ENCODE measurements at places on chromosomes 11 and 22. TPM values are rescaled to one million over a fixed set of nuclear protein-coding genes. Genes with fewer than 3 reads are reported as not detected.

- DNase-seq = no peak
- no peak overlapping the region for H3K27ac ChIP-seq
- no peaks in the 10 kb centered on the region for H3K4me1 ChIP-seq
- no peak overlapping the region for H3K4me3 ChIP-seq
Observed at GRCh38 chr11:120633616-120634393, 122.3 kb downstream of the GRIK4 start.

- no peak overlapping the region for H3K4me3 ChIP-seq
- H3K36me3 ChIP-seq = no peaks in the 10 kb centered on the region
- no peak overlapping the region for H3K27ac ChIP-seq
- no peaks in the 10 kb centered on the region for H3K27me3 ChIP-seq
- no peaks in the 10 kb centered on the region for H3K4me1 ChIP-seq
Observed at GRCh38 chr22:43467216-43467940, 55.6 kb downstream of the MPPED1 start.

DNA sequence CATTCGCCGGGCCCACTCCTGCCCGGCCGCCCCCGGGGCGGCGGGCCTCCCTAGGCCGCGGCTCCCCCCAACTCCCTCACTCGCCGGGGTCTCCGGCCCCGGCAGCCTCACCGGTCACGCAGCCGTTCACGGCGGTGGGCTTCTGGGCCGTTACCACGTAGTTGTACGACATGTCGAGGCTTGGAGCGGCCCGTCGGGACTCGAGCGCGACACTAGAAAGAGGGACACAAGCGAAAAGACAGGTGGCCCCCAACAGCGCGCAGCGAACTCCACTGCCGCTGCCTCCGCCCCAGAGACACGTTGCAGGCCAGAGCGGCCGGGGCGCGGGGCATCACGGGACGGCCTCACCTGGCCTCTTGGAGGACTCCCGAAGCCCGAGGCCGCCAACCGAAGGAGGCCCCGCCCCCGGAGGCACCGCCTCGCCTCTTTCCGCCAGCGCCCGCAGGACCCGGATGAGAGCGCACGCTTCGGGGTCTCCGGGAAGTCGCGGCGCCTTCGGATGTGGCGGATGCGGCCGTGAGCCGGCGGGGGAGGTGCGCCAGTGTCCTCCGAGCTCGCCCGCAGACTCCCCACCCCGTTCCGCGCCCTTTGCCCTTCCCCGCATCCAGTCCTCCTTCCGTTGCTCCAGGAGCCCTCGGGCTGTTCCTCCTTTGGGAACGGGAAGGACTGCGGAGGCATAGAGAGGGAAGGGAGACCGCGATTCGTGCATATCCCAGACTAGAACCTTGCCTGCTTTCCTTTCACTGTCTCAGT is at the start of the genes DDB1 and TKFC:
Gene DDB1 (minus strand): TSS at position 309 of the 753 bp plus-strand sequence. CDS start 137 bp downstream, at position 172.
Gene TKFC (plus strand): TSS at position 432 of the 753 bp plus-strand sequence. CDS start 1,501 bp downstream, outside the sequence.
- peak within 1 kb of the TSS; percentile 80 for H3K4me3 ChIP-seq
- H3K27me3 ChIP-seq = no peaks in the 10 kb centered on the region
- peak within 1 kb of the TSS; percentile 95 for H3K27ac ChIP-seq

DNA sequence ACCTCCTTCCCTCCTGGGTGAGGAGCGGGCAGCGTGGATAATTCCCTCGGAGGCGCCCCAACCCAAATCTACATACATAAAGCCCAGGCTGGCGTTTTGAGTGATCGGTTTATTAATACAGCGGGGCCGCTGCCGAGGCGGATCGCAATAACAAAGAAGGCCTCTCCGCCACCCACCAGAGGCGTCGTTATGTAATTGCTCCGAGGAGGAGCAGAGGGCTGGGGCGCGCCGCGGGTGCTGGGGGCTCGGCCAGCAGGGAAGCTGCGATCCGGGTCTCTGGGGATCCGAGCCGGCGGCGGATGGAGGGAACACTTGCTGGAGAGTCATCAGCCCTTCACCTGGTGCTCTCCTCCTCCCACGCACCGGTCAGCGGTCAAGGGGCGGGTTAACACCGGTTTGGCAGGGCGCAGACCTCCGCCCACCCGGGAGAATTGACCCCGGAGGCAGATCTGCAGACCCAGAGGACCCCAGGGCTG is 6.4 kb upstream of the TP53I11 start:
- H3K4me3 ChIP-seq = no peak overlapping the region
- DNase-seq = peak; percentile 55
- peaks cover 40% of the 10 kb centered on the region for H3K4me1 ChIP-seq
- no peaks in the 10 kb centered on the region for H3K36me3 ChIP-seq
- no peak overlapping the region for H3K27ac ChIP-seq

- peaks cover 3% of the 10 kb centered on the region for H3K4me1 ChIP-seq
- no peaks in the 10 kb centered on the region for H3K36me3 ChIP-seq
- H3K27me3 ChIP-seq = no peaks in the 10 kb centered on the region
Observed at GRCh38 chr11:66891851-66892660, 35.2 kb downstream of the LRFN4 start.

GRCh38 chr11:116600930-116601329 is 171.9 kb downstream of the BUD13 start:
- no peaks in the 10 kb centered on the region for H3K4me1 ChIP-seq
- no peaks in the 10 kb centered on the region for H3K36me3 ChIP-seq
- no peak overlapping the region for H3K27ac ChIP-seq
- DNase-seq = no peak

DNA sequence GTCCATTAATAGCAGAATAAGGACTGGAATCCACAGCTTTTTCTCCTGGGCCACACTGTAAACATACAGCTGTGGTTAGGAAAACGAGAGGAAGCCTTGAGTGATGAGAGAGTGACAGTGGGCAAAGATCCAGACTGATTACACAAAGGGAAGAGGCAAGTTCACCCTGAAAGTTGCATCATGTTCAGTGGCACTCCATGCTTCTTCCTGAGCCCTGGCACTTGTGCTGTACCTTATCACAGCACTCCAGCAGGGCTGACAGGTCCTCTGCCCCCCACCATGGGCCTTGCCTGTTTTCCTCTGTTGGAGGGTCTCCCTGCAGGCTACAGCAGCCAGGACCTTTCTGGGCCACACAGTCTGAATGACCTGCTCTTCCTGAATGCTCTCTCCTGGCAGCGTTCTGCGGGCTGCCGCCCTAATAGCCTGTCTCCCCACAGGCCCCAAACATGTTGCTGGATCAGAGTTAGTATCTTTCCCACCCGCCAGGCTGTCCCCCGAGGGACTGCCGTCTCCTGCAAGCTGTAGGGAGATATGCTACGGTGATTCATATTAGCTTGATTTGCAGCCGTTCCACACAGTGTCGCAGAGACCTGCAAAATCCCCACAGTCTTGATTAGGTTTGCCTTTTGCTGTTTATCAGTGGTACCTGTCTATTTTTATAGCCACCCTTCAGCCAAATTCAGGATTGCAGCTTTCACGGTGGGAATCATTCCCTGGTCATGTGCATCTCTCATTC is 60.2 kb downstream of the NTM start:
- H3K27ac ChIP-seq = no peak overlapping the region
- no peaks in the 10 kb centered on the region for H3K27me3 ChIP-seq
- no peak overlapping the region for H3K4me3 ChIP-seq

- no peaks in the 10 kb centered on the region for H3K4me1 ChIP-seq
- H3K27ac ChIP-seq = no peak overlapping the region
- no peaks in the 10 kb centered on the region for H3K27me3 ChIP-seq
- H3K4me3 ChIP-seq = no peak overlapping the region
- no peak for DNase-seq
Observed at GRCh38 chr11:114598461-114598860, 2.9 kb upstream of the NXPE4 start.

DNA sequence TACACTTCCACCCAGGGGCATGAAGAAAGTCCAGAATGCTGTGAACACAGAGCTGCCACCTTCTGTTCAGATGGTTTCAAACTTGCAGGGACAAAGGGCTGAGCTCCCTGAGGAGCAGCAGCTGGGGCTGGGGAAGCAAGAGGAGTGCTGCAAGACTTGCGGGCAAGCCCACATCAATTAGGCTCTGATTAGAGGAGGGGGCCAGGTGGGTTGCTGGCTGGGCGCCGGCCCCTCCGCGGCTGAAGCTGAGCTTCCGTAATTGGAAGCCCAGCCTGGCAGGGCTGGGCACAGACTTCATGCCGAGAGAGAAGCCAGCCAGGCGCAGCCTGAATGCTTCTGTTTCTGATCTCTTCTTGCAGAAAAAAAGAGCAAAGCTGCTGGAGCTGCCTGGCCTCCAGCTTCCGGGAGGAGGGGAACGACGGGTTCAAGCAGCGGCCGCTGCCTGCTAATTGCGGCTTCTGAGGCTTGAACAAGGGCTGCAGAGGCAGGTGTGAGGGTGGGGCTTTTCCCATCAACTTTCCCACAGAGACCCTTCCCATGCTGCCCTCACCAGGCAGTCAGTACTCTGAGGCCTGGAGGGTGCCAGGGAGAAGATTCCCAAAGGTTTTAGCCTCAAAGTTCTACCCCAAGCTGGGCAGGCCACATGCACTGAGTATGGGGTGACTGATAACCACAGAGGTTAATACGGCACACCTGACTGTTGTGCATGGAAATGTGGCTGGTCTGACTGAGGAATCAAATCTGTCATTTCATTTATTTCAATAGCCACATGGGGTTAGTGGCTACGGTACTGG is 91.1 kb upstream of the LMO1 start:
- no peak overlapping the region for H3K27ac ChIP-seq
- no peaks in the 10 kb centered on the region for H3K4me1 ChIP-seq
- no peak for DNase-seq
- no peaks in the 10 kb centered on the region for H3K36me3 ChIP-seq
- no peaks in the 10 kb centered on the region for H3K27me3 ChIP-seq

DNA sequence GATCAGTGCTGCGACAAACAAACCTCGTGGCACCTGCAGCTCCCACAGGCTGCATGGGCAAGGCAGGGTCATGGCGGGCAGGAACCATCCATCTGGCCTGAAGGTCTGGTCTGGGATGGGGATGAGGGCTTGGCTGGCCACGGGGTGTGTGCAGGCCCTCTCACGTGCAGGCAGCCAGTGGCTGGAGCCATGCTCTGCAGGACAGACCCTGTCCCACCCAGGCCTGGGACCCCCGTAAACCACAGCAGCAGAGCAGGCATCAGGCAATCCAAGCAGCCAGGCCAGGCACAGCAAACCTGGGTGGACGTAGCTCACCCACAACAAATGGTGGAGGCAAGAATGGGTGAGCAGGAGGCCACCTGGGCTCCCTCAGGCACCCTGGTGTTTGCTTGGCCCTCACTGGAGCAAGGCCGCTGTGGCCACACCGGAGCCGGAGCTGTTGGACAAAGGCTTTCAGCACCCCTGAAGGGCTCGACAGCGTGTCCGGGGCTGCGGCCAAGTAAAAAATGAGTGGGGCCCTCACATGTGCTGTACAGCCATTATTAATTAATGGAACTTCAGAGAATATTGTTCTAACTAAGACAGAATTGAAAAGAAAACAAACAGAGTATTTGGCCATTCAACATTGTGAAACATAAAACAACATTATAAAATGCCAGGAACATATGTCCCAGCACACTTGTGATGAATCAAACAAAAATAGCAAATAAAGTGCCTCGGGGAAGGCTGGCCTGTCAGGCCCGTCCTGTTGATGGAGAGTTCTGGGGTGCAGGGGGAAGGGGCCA is 24.0 kb upstream of the GNB1L start:
- no peak for DNase-seq
- H3K36me3 ChIP-seq = no peaks in the 10 kb centered on the region
- no peak overlapping the region for H3K4me3 ChIP-seq
- H3K27ac ChIP-seq = no peak overlapping the region
- peaks cover 18% of the 10 kb centered on the region for H3K4me1 ChIP-seq
- no peaks in the 10 kb centered on the region for H3K27me3 ChIP-seq

DNA sequence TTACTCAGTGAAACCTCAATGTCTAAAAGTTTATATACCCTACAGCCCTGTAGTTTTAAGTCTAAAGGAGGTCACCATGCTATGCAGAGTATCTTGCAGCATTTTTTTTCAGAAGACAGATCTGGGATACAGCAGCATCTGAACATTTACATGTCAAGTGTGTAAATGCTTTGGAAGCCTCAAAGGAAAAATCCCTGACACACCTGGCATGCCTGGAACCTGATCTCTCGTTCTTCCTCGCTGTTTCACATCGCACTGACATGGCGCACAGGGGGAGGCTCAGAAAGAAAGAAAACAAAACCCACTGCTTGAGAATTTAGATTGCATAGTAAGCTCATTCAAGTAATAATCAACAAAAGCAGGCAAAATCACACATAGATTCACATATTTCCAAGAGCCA is 31.0 kb downstream of the PAX6 start:
- no peak overlapping the region for H3K4me3 ChIP-seq
- H3K27ac ChIP-seq = no peak overlapping the region
- DNase-seq = no peak
- H3K27me3 ChIP-seq = no peaks in the 10 kb centered on the region
- H3K4me1 ChIP-seq = no peaks in the 10 kb centered on the region

DNA sequence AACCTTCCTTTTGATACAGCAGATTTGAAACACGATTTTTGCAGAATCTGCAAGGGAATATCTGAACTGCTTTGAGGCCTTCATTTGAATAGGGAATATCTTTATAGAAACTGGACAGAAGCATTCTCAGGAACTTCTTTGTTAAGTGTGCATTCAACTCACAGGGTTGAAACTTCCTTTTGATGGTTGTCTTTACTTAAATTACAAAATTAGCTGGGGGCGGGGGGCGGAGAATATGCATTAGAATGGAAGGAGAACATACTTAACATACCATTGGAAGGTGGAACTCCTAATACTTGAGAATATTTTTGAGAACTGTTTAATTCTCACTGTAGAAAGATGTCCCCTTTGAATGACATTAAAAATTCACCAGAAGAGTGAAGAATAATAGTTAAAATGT is 104.4 kb downstream of the TRIM51G start:
- no peaks in the 10 kb centered on the region for H3K36me3 ChIP-seq
- no peak for DNase-seq
- no peak overlapping the region for H3K4me3 ChIP-seq
- no peak overlapping the region for H3K27ac ChIP-seq
- H3K4me1 ChIP-seq = no peaks in the 10 kb centered on the region
- no peaks in the 10 kb centered on the region for H3K27me3 ChIP-seq

GRCh38 chr11:128772814-128773213 is 78.9 kb downstream of the FLI1 start:
- no peaks in the 10 kb centered on the region for H3K36me3 ChIP-seq
- DNase-seq = no peak
- no peak overlapping the region for H3K4me3 ChIP-seq

DNA sequence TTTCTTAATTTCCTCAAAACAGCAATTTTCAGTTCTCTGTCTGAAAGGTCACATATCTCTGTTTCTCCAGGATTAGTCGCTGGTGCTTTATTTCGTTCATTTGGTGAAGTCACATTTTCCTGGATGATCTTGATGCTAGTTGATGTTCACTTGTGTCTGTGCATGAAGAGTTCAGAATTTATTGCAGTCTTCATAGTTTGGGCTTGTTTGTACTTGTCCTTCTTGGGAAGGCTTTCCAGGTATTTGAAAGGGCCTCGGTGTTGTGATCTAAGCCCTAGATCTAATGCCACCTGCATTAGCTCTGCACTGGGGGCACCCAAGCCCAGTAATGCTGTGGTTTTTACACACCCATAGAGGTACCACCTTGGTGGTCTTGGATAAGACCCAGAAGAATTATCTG is 228.9 kb downstream of the GUCY1A2 start:
- DNase-seq = no peak
- H3K36me3 ChIP-seq = no peaks in the 10 kb centered on the region
- H3K27me3 ChIP-seq = no peaks in the 10 kb centered on the region
- no peak overlapping the region for H3K27ac ChIP-seq

SCO2 gene
- polyA plus RNA-seq = 11.2 TPM

CECR2 gene
- polyA plus RNA-seq = 2.2 TPM

PPARA gene
- 12.3 TPM for polyA plus RNA-seq

ISX gene
- polyA plus RNA-seq = 17.7 TPM

TMA7B gene
- not detected for polyA plus RNA-seq

DDB1 gene
- polyA plus RNA-seq = 166 TPM
